ENCODE measurements at places on chromosomes 7 and 10.

GRCh38 chr7:38330861-38331621 lies 57.6 kb upstream of the TARP start:
- DNase-seq, result no peak
- H3K4me1 ChIP-seq, result peaks cover 3% of the 10 kb centered on the region
- H3K4me3 ChIP-seq, result no peak overlapping the region

GRCh38 chr10:26334932-26335573 lies 103.1 kb upstream of the APBB1IP start:
- H3K36me3 ChIP-seq, result no peaks in the 10 kb centered on the region
- no peaks in the 10 kb centered on the region for H3K4me1 ChIP-seq
- DNase-seq, result peak; percentile 19

DNA sequence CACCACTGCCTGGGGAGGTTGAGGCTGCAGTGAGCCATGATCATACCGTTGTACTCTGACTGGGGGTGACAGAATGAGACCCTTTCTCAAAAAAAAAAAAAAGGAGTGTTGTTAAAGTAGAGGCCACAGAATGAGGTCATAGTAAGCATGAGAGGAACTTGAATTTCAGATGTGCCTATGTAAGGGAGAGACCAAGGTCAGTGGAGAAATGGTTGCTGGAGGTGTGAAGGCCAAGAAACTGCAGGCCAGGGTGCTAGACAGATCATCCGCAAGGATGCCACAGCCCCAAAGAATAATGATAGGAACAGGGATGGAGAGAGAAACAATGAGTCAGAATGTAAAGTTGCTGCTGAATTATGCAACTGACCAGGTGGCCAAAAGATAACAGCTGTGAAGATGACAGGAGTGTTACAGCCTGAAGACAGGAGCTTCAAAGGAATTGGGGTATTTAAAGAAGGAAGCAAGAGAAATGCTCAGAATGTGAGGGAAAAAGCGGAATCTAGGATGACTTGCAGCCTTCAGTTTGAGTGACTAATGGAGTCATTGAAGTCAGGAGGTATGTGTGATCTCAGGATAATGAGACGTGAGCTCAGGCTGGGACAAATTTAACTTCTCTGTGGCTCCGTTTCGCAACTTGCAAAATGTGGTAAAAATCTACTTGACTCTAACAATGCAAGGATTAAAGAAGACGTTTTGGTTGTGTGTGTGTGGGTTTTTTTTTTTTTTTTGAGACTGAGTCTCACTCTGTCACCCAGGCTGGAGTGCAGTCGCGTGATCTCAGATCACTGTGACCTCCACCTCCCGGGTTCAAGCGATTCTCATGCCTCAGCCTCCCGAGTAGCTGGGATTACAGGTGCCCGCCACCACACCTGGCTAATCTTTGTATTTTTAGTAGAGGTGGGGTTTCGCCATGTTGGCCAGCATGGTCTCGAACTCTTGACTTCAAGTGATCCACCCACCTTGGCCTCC lies 22.2 kb downstream of the TYW1B start:
- H3K27me3 ChIP-seq, result no peaks in the 10 kb centered on the region
- H3K4me1 ChIP-seq, result peaks cover 5% of the 10 kb centered on the region
- no peaks in the 10 kb centered on the region for H3K36me3 ChIP-seq
- H3K27ac ChIP-seq, result peak overlapping the region; percentile 23

DNA sequence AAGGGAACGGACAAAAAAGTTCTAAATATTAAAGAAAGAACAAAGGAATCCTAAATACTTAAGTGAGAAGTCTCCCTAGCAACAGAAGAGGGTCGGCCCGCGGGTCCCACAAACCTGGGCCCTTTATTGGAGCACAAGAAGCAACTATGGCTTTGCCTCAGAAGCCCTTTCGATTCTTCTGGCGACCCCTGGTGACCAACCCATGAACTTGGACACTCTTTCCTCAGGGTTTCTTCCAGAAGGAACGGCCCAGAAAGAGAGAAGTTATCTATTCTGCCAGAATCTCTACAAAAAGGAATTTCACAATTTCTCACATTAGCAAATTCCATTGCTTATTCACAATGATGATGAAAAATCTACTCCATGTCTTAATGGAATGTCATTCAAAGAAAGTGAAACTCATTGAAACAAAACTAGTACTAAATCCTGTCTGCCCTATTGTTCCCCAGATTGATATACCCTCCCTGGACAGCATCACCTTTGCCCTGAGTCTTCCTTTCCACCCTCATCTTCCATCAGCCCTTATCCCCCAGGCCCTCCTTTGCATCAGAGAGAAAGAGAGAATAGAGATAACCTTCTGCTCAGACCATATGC lies 43.7 kb downstream of the CPVL start:
- no peaks in the 10 kb centered on the region for H3K36me3 ChIP-seq
- no peak overlapping the region for H3K27ac ChIP-seq
- no peaks in the 10 kb centered on the region for H3K4me1 ChIP-seq
- peaks cover 3% of the 10 kb centered on the region for H3K27me3 ChIP-seq
- peak; percentile 36 for DNase-seq

GRCh38 chr10:48247680-48248079 lies 26.8 kb downstream of the FRMPD2 start:
- H3K4me1 ChIP-seq, result no peaks in the 10 kb centered on the region
- H3K27ac ChIP-seq, result no peak overlapping the region
- H3K4me3 ChIP-seq, result no peak overlapping the region
- peak; percentile 20 for DNase-seq
- no peaks in the 10 kb centered on the region for H3K36me3 ChIP-seq

DNA sequence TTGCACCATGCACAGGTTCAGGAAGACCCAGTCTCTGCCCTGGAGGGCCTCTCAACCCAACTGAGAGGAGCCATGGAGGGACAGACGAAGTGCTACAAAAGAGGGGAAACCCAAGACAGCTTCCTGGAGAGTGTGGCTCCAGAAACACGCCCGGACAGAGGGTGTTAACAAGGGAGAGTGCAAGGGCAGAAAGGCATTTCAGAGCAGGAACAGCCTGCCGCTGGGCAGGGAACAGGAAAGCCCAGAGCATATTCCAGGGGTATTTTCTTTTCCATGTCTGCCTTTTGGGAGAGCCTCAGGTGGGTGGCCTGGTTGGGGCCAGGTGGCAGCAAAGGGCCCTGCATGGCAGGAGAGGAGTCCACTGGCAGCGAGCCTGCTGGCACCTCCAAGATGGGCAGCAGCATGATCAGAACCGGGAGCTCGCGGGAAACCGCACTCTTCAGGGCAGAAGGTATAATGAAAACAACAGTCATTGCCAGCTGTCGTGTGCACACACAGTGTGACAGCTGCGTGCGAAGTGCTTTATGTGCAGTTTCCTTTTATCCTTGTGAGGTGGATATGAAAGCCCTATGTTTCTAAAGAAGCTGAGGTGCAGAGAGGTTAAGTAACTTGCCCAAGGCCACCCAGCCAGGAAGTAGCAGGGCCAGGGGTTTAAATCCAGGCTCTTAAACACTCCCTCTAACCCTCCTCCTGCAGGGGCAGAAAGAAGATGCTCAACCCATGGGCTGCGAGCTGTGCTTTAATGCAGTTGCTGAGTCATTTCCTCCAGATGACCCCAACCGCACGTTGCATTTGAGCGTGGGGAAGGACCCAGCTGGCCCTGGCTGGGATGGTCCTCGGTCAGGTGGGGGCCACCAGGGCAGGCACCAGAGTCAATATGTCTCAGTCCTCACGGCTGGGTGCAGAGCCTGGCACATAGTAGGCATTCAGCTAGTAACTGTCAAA lies 128.6 kb downstream of the OAT start:
- peak; percentile 60 for DNase-seq
- no peaks in the 10 kb centered on the region for H3K27me3 ChIP-seq
- no peaks in the 10 kb centered on the region for H3K36me3 ChIP-seq
- H3K4me3 ChIP-seq, result no peak overlapping the region
- H3K27ac ChIP-seq, result no peak overlapping the region

DNA sequence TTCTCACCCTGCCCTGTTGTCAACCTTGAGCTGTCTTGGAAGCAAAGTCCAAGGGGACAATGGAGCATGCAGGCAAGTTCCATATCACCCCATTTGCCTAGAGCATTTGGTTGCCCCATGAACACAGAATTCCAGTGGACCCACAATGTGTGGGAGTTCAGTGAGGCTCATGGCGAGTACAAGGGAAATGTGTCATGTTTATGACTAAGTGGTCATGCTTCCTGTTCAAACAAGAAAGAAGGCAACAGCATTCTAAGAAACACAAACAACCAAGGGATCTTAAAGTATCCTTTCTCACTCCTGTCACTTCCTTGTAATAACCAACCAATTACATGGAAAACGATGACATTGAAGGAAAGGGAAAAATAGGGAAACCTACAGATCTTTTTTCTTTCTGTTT lies 513.0 kb downstream of the INHBA start:
- H3K4me1 ChIP-seq, result peaks cover 26% of the 10 kb centered on the region
- H3K36me3 ChIP-seq, result no peaks in the 10 kb centered on the region
- H3K27ac ChIP-seq, result peak overlapping the region; percentile 99
- peak overlapping the region; percentile 13 for H3K4me3 ChIP-seq

Data from astrocyte (in vitro differentiated cells and primary cell).